ENCODE measurements at places on chromosomes 3 and 15. TPM values are rescaled to one million over a fixed set of nuclear protein-coding genes. Genes with fewer than 3 reads are reported as not detected.

FGF7 gene
- not detected for total RNA-seq

UPK1B gene
- not detected for total RNA-seq

IQCF5 gene
- not detected for total RNA-seq

MELTF gene
- 46.8 TPM for total RNA-seq

DCUN1D1 gene
- total RNA-seq: 39.7 TPM

CXCR6 gene
- not detected for total RNA-seq

P2RY14 gene
- total RNA-seq: not detected

TRIM42 gene
- not detected for total RNA-seq

CDHR4 gene
- total RNA-seq: not detected

TMEM42 gene
- 10.2 TPM for total RNA-seq

Measured in PC-3 (cell line).